ENCODE measurements at places on chromosomes 12 and 14.

GRCh38 chr14:75120541-75121291 lies 6.1 kb downstream of the NEK9 start:
- no peak for DNase-seq

DNA sequence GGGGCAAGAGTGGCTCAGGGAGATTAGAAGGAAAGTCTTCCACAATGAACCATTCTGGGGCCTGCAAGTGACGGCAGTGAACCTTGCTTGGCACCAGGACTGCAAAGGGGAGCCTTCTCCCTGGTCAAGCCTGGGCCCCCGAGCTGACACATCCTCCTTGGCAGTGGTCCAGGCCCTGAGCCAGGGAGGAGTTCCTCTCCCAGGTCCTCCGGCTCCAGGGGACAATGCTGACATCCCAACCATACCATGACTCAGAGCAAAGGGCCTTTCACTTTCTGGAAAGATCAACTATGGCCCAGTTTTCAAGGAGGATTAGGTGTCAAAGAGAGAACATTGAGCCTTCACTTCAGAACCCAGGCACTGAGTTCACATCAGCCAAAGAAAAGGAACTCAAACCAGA lies 756.5 kb upstream of the TBX3 start:
- no peak for DNase-seq

- no peak for DNase-seq
These were observed 115.4 kb upstream of the VRK1 start for GRCh38 chr14:96681829-96682228.

- DNase-seq = no peak
These were observed 31.2 kb upstream of the OTOGL start for GRCh38 chr12:80068173-80068572.

- DNase-seq = no peak
These were observed 61.7 kb downstream of the MYRFL start for GRCh38 chr12:69886715-69887114.

DNA sequence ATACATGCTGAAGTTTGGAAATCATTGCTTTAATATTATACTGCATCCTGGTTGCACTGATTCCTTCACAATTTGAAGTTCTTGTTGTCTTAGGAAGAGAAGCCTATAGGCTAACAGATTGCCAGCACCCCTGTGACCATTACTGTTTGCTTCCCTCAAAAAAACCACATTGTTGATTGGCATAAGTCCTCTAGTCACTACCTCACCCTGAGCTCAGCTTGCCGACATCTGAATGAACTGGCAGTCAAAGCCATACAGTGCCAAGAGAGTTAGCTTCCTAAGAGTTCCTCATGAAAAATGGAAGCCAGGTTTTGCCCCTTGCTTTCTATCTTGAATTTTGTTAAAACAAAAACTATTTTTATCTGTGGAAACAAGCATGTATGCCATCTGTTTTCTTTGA lies 276.1 kb downstream of the SYT1 start:
- DNase-seq = no peak

GRCh38 chr12:50514526-50515276 lies 9.9 kb downstream of the DIP2B start:
- DNase-seq = no peak

- DNase-seq = no peak
These were observed 10.7 kb downstream of the UBE3B start for GRCh38 chr12:109488051-109488665.

- DNase-seq = no peak
These were observed 22.1 kb upstream of the EIF4B start for GRCh38 chr12:52984136-52984535.

DNA sequence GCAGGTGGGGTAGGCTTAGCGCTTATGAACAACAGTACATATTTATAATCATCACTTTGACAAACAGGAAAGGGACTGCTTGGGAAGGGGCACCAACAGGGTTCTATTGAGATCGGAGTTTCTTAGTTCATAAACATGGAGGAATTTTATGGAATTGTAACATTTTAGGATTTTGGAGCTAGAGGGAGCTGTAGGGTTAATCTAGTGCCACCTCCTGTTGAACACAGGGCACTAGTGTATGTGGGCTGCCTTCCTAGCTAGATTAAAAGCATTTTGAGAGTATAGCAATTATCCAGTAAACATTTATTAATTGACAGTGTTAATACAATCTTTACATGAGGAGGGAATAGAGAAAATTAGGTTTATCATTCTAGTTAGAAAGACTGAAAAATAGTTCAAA lies 23.1 kb upstream of the TBC1D30 start:
- DNase-seq = no peak

Measured in NCI-H2107 (cell line).